Lower lobe of right lung (tissue), 2 donors: ENCODE measurements at places on chromosomes 1 and 21. TPM values are rescaled to one million over a fixed set of nuclear protein-coding genes. Genes with fewer than 3 reads are reported as not detected.

DNA sequence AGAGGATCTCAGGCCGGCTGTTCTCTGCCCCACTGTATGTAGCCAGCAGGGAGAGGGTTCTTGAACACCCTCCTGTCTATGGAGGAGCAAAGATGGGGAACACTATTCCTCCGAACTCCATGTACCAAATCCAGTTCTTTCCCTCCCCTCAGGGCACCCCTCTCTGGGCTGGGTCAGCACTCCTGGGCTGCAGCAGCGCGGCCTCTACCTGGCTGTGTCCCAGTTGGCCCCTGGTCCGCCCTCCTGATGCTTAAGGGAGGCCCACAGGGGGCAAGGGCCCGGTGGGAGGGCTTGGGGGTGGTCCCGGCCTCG is 471 bp upstream of the ADPRS start:
- no peak for DNase-seq

DNA sequence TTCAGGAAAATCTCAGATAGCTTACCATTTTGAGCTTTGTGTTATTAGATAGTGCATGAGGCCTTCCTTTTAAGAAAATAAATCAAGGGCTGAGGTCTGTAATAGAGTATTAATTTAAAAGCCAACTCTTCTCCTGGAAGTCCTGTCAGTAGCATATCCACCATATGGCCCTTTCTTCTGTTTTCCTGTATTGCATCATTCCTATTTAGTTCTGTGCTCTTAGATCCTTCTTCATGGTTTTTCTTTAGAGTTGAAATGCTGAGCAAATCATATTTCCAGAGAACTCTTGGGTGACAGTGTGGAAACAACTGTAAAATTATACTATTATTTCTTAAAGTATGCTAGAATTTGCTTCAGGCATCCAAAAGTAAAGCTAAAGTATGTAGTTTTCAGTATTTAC is 91.7 kb downstream of the TTC3 start:
- DNase-seq = no peak

GRCh38 chr1:16173447-16174260 is 17.8 kb upstream of the EPHA2 start:
- peak; percentile 86 for DNase-seq

DNA sequence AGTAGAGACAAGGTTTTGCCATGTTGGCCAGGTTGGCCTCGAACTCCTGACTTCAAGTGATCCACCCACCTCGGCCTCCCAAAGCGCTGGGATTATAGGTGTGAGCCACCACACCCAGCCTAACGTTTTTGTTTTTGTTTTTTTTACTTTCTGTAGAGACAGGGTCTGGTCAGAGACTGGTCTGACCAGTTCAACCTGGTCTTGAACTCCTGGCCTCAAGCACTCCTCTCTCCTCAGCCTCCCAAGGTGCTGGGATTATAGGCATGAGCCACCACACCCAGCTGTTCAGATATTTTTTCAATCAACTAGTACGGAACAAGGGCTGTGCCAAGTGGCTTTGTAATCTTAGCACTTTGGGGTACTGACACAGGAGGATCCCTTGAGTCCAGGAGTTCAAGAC is 209.5 kb downstream of the RERE start:
- DNase-seq = no peak

DNA sequence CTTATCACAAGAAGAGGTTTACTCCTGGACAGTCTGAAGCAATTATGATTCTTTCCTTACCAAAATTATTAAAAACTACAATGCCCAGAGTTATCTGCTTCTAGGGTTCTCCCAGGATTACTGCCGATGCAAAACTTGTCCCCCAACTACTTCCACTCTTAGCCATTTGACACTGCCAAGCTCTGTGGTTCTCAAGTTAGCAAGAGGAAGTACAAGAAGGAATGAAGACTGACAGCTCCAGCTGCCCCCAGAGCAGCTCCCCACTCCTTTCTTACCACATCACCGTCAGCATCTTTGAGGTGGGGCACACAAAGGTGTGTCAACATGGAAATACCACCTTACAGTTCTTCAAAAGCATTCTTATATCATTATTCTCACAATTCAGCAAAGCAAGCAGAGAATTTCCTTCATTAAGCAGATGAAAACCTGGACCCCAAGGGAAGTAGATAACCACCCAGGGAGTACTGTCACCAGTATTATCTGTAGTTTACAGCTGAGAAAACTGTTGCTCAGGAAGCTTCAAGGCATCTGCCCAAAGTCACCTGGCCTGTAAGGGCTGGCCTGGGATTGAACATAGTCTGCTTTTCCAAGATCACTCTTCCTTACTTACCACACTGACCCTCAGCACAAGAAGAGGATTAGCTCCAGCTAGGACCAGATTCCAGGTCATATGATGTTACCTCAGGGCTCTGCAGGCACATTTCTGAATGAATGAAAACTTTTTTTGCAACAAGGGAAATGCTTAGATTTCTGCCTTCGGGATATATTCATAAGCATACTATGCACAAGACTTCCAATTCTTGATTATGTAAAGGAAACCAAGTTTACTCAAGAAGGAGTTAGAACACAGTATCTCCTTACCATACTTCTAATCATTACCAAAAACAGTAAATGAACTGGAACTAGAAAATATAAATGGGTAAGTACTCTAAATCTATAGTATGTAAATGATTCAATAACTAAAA is 9.3 kb downstream of the PSMG1 start:
- DNase-seq = no peak

- no peak for DNase-seq
These were observed at the start of gene VWA5B1 for GRCh38 chr1:20290624-20291597. Gene VWA5B1 (plus strand): TSS chr1:20290875. CDS start chr1:20310602, 19,727 bp downstream.

GRCh38 chr21:42187976-42188653 is 30.8 kb upstream of the ABCG1 start:
- peak; percentile 71 for DNase-seq

GRCh38 chr1:55774446-55774845 is 559.3 kb upstream of the USP24 start:
- DNase-seq = no peak

DNA sequence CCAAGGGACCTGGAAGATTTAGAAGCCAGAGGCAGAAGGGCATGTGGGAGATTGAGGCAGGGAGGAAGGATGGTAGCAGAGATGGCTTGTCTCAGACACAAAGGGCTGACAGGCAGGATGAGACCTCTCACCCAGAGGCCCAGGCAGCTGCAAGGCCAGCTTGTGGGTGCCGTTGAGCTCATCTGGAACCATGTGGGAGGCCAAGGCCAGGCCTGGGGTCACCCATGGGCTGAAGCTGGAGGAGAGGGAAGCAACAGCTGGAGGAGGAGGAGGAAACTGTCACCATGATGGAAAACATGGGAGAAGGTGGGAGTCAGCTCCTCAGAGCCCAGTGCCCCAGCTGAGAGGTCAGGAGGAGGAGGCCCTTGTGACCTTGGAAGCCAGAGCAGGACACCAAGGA is 6.4 kb downstream of the CRABP2 start:
- no peak for DNase-seq

DNA sequence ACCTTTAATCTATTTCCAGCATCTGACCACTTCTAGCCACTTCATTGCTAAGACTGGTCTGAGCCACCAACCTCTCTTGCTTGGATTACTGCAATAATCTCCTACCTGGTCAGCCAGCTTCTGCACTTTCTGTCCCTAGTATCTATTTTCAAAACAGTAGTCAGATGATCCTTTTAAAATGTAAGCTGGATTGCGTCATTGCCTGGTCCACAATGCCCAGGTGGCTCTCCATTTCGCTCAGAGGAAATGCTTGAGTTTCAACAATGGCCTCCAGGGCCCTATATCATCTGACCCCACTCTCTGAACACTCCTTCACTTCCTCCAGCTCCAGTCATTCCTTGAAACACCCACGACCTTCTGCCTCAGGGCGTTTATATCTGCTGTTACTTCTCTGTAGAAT is 2.3 kb downstream of the FYB2 start:
- no peak for DNase-seq

DNA sequence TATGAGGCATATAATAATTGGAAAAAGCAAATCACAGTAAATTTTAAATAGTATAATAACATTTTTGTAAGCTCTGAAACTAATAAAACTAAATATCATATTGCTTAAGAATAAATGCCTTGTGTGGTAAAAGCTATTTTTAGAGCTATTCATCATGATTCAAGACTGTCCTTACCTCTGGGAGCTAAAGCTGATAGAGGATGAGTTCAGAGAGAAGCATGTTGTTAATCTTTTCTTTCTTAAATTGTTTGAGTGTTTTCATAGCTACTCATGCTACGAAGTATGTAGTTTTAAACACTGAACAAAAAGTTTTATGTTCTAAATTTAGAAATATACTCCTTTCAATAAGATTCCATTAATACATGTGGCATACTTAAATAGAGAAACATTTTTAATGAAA is 30.5 kb downstream of the IFI16 start:
- no peak for DNase-seq

GRCh38 chr1:14259191-14259757 is 339.2 kb upstream of the KAZN start:
- DNase-seq = peak; percentile 66

DNA sequence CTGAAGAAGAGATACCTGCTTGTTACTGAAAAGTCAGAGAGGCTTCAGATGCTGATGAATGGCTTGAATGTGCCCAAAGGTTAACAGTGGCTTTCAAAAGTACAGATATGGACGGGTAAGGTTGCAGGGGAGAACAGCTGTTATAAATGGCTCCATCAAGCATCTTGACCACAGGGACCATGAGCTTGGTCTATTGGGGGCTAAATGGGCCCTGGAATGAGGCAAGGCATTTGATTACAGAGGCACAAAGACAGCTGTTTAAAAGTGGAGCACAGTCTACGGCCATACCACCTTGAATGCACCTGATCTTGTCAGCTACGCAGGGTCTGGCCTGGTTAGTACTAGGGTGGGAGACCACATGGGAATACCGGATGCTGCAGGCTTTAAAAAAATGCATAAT is 48.3 kb downstream of the C1orf198 start:
- no peak for DNase-seq

- DNase-seq = no peak
These were observed 31.2 kb downstream of the TAS1R2 start for GRCh38 chr1:18828224-18828623.

- no peak for DNase-seq
These were observed 76.5 kb downstream of the S1PR1 start for GRCh38 chr1:101313356-101313755.

DNA sequence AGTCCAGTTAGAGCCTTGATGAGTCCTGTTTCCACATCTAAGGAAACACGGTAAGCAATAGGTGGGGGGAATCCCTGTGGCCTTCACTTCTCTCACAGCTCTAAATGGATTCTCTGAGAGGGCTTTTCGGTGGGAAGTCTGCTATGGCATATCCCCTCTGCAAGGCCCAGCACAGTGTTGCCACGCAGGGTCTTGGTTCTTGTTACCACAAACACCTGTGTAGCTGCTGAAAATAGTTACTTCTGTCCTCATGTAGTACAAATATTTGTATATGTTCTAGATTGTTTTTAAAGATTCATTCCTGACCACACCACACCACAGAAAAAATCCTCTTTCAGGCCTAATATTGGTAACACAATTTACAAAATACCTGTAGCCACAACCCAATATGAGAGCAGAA is 5.6 kb downstream of the ACTA1 start:
- DNase-seq = no peak

DNA sequence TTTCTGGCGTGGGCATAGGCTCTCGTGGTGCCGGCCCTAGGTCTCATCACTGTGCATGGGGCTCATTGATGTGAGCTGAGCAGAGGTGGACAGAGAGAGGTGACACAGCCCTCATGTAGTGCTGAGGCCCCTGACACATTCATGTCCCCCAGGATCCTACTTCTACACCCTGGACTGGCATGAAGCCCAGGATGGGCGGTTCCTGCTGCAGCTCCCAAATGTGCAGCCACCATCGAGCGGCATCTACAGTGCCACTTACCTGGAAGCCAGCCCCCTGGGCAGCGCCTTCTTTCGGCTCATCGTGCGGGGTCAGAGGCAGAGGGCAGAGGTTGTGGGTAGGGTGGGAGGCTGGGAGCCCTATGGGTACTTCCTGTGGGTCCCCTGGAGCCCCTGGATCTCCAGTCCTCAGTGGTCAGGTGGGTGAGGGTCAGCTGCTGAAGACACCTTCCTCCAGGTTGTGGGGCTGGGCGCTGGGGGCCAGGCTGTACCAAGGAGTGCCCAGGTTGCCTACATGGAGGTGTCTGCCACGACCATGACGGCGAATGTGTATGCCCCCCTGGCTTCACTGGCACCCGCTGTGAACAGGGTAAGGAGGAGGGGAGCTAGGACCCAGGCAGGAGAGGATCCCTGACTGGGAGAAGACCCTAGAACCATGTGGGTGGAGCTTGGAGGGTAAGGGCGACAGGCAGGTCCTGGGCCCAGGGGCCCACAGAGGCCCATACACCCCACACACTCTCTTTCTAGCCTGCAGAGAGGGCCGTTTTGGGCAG is 6.1 kb downstream of the TIE1 start:
- DNase-seq = peak; percentile 49

DNA sequence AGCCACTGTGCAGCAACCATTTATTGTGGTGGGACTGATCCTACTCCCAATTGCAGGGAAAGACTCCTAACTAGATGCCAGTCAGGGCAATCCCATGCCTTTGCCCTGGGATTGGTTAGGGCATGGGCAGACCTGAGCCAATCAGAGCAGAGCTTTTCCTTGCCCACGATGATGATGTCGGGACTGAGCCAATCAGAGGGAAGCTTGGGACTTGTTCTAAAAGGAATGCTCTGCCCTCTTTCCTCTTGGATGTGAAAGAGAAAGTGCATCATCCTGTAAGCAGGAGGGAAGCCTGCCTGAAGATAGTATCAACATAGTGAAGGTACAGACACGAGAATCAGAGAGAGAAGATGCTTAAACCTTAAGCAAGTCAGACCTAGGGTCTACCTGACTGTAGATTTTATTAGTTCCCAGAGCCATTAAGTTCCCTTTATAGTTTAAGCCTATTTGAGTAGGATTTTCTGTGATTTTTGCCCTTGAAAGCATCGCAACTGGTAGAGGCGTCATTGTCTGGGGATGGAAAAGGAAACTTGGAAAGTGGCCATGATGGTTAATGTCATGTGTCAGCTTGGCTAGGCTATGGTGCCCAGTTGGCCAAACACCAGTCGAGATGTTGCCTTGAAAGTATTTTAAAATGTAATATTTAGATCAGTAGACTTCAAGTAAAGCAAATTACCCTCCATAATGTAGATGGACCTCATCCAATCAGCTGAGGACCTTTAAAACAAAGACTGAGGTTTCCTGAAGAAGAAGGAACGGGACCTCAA is 19.9 kb downstream of the IRF2BP2 start:
- no peak for DNase-seq

Gene TSTD1
- 63.2 TPM for total RNA-seq

Gene IRF6
- 18.2 TPM for total RNA-seq

Gene BLACAT1
- total RNA-seq = 1.0 TPM

Gene CD84
- 24.1 TPM for total RNA-seq
